Cardiac septum (tissue), 1 donor: ENCODE measurements at places on chromosomes 1 and 21. TPM values are rescaled to one million over a fixed set of nuclear protein-coding genes. Genes with fewer than 3 reads are reported as not detected.

The CYP4A11 gene
- total RNA-seq, result not detected

The NES gene
- total RNA-seq, result 699 TPM

The RXFP4 gene
- not detected for total RNA-seq

The PADI2 gene
- total RNA-seq, result 1.3 TPM
